ENCODE measurements at places on chromosomes 12 and 14. TPM values are rescaled to one million over a fixed set of nuclear protein-coding genes. Genes with fewer than 3 reads are reported as not detected.

- DNase-seq = no peak
Observed at GRCh38 chr12:11563785-11564739, 85.4 kb upstream of the ETV6 start.

ANKRD33 gene
- total RNA-seq = not detected

TRIAP1 gene
- 12.4 TPM for total RNA-seq

JPH4 gene
- total RNA-seq = 2.7 TPM

GRCh38 chr12:45122768-45123380, 72.0 kb upstream of the DBX2 start:
- DNase-seq = no peak

FAM186B gene
- total RNA-seq = 0.16 TPM

- DNase-seq = no peak
Observed at GRCh38 chr12:6193853-6194815, 6.1 kb upstream of the CD9 start.

DNA sequence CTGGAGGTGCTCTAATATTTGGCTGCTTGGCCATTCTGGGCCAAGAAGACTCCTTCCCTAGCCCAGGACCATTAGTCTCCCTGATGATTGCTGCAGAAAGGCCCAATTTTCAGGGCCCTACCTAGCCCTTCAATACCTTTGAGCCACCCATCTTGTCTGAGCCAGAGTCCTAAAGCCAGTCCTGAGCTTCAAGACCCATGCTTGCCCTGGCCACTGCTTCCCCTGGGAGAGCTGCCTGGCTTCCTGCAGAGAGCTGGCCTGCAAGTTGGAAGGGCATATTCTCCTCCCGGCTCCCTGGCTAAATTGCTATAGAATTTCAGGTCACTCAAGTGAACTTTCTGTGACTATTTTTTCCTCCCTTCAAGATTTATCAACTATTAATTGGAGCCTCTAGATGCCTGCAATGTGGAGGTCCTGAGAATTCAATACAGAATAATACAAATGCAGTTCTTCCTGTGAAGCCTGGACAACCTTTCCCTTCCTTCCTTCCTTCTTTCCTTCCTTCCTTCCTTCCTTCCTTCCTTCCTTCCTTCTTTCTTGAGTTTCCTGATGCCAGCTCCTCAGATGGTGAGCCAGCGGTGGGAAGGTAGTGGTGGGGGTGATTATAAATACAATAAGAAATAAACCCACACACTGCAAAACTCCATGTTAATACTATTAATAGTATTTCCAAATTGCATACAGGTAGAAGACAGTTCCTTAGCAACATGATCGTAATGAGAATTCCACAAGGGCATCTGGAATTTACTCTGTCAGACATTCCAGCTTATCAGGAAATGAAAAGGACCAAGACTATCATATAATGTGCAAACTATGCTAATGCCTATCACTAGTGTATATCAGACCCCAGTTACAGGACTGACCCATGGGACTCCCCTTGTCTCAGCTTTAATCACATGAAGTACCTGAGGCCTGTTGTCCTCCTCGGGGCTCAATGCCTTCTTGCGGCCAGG, 108.1 kb downstream of the ZFP36L1 start:
- no peak for DNase-seq

GRCh38 chr12:130687190-130687589, 28.9 kb downstream of the RIMBP2 start:
- DNase-seq = no peak

DNA sequence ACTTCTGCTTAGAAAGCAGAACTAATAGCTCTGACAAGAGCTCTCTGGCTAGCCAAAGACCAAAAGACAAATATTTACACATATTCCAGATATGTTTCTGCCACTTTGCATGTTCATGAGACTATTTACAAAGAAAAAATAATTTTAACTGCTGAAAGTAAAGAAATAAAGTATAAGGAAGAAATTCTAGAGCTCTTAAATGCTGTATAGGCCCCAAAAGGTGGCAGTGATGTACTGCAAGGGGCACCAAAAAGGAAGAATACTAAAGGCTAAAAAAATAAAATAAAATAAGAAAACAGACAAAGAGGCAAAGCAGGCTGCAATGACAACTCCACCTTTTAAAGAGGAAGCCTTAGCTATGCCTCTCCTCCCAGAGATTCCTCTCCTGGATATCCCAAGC, 23.0 kb downstream of the KLRK1 start:
- DNase-seq = no peak

MSI1 gene
- total RNA-seq = 1.5 TPM

TAS2R19 gene
- total RNA-seq = 24.5 TPM

GRCh38 chr12:69151254-69151764, 88.1 kb upstream of the CPSF6 start:
- DNase-seq = no peak

DNA sequence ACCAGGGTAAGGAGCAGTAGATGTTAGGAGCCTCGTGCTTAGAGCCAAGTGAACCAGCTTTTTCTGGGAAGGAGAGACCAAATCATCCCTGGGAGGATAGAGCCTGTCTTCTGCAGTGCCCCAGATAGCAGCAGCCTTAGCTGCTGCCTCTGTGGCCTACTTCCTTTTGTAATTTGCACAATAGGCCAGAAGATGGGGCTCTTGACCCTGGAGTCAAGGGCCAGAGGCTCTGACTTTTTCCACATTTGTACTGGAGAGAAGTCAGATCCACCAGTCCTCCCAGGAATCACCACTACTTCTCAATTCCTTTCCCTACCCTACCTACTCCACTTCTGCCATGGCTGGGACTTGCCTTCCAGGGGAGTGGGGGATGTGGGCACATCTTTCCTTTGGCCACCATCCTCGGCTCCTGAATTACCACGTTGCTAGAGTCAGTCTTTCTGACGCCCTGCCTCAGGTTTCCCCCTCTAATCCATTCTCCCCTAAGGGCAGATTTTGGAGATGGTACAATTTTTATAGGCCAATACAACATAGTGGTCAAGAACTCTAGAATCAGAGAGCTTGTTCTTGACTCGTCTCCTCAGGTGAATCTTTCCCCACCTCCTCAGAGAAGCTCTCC, 3.3 kb upstream of the SLC4A8 start:
- DNase-seq = no peak

CCDC88C gene
- 19.7 TPM for total RNA-seq

GRCh38 chr14:55698051-55698450, 118.0 kb downstream of the KTN1 start:
- no peak for DNase-seq

DNA sequence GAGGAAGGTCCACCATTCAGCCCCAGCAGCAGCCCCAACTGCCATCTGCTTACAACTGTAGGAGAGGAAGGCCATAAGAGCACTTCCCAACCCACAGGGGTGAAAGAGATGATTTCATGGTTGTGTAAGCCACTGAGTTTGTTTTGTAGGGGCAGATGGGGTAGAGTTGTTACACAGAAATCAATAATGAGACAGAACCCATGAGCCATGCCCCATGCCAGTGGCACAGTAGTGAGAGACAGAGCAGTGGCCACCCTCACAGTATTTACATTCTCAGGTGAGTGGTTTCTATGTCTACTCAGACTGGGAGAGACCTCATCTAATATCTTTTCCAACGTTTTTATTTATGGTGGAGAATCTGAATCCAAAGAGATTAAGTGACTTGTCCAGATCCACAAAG, 68.6 kb downstream of the NUAK1 start:
- DNase-seq = no peak

DNA sequence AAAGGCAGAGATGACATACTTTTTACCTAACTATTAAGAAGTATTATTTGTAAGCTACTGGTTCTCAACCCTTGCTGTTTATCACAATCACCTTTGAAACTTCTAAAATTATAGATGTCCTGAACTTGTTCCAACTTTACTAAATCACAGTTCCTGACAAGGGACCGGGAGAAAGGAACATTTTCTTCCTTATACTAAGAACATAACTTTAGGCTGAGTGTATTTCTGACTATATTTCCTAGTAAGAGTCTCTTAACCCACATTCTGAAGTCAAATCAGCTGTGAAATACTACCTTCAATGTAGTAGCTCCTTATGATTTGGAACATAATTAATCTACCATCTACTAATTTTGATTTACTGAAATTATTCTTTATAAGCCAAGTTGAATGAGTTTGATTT, 80.2 kb downstream of the BAZ1A start:
- no peak for DNase-seq

DNA sequence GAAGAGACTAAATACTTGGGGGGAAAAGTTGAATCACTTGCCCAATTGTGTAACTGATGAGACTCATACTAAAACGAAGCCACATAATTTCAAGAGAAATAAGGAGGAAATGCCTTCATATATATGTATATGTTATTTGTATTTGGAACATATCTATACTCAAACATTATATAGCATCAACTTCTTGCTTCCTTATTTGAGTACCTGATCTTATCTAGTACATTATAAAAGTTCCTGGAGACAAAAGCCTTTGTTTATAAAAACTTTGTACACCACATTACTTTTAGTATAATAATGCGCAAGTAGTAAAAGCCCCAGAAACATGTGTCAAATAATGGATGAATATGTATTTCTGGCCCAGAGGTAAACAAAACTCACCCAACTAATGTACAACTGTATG, 92.0 kb downstream of the SLC2A13 start:
- DNase-seq = no peak

- no peak for DNase-seq
Observed at GRCh38 chr12:48687592-48687991, 5.6 kb upstream of the KANSL2 start.

- DNase-seq = no peak
Observed at GRCh38 chr14:49106741-49107667, 479.2 kb downstream of the RPS29 start.

DNA sequence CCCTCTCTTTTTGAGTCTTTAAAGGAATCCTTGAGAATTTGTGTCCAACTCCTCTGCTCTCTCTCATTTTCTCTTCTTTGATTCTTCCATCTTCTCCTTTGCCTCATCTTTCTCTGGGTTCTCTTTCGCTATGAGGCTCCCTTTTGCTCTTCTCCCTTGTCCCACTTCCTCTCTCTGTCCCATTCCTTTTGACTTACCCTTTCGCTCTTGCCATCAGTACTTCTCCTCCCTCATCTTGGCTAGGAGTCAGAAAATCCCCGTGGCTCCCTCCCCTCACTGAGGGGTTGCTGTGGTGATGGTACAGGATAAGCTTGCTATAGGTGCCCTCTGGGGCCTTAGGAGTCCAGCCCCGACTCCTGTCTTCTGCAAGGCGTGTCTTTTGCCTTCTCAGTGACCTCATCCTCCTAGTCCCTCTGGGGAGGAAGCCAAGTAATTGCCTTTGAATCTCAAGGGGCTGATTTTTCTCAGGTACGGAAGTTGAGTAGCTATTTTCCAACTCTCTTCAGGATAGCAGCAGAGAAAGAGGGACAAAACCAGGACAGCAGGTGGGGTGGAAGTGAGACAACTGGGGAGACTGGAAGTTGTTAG, 6.4 kb downstream of the PDE1B start:
- no peak for DNase-seq

- no peak for DNase-seq
Observed at GRCh38 chr12:114403011-114403689, 2.8 kb downstream of the TBX5 start.

FAIM2 gene
- total RNA-seq = 7.4 TPM

DNA sequence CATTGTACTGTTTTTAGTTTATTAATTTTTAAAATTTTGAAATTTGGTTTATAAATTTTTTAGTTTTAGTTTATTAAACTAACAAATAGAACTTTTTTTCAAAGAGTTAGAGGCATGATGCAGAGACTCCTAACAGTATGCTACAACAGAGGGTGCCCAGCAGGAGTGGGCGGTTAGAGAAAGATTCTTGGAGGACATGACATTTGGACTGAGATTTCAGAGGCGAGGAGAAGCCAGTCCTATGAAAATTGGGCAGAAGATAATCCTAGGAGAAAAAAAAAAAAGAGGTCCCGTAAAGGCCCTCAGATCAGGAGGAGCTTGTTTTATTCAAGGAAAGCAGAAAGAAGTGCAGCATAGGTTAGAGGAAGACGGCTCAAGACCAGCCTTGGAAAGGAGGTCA, 21.7 kb downstream of the KCNK10 start:
- DNase-seq = no peak

GRCh38 chr14:32477396-32477795, 148.3 kb downstream of the AKAP6 start:
- DNase-seq = no peak

GRCh38 chr12:119642986-119643385, 24.9 kb upstream of the PRKAB1 start:
- DNase-seq = no peak

- no peak for DNase-seq
Observed at GRCh38 chr14:55309761-55310365, 38.6 kb downstream of the FBXO34 start.

DNA sequence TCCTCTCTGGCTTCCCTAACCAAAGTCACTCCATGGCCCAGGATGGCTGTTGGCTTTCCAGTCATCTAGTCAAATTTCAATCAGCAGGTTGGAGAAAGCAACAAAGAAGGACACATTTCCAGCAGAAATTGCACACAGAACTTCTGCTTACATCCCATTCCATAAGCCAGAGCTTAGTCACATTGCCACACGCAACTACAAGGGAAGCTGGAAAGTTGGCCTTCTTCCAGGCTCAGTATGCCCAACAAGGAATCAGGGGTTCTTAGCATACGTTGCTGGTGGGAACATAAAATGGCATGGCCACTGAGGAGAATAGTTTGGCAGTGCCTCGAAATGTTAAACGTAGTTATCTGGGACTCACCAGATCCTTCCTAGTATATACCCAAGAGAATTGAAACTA, 9.3 kb upstream of the APPL2 start:
- DNase-seq = no peak

All from urinary bladder (tissue), 4 donors.